IPS-NIHi11 (cell line): ENCODE measurements at places on chromosomes 13 and 19.
A peak's percentile ranks its signal among the peaks of the same experiment; 100 is the strongest.

GRCh38 chr13:113876346-113877148, 12.7 kb upstream of the GAS6 start:
- no peak for DNase-seq

GRCh38 chr13:113546571-113547237, 37.8 kb upstream of the TFDP1 start:
- DNase-seq, result no peak

DNA sequence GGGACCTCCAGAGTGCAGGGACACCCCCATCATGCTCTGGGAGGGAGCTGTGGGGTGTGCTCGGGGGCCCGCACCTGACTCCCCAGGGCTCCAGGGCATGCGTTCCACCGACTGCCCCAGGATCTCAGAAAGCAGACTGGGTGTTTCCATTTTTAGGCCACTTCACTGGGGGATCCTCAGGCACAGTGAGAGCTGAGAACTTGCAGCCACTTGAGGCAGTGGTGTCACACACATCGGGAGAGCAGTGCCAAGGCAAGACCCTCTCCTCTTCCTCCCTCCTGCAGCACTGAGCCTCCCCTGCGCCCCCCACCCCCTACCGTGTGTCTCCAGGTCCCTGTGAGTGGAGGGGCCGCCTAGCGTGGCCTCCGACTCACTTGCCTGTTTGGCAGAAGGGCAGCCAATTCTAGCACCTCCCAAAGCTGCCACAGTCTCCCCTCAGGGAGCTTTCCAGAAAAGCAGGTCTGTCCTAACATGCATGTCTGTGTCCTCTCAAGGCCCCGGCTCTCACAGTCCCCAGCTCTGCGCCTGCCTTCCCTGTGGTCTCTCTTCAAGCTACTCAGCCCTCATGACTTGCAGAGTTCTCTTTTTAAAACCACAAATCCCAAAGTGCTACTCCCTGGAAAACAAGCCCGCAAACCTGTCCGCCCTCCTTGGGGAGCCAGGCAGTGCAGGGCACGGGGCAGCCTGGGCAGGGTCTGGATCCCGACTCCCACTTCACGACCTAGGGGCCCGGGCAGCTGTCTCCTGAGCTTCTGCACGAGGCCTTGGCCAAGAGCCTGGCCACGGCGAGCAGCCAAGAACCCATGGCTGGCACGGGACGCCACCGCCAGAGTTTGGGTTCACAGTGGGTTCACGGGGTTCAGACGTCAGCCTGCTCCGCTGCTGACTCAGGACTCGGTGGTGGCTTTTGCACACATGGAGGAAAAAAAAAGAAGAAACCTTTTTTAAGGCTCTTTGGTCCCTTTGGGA, 94.1 kb downstream of the STK24 start:
- DNase-seq, result no peak

DNA sequence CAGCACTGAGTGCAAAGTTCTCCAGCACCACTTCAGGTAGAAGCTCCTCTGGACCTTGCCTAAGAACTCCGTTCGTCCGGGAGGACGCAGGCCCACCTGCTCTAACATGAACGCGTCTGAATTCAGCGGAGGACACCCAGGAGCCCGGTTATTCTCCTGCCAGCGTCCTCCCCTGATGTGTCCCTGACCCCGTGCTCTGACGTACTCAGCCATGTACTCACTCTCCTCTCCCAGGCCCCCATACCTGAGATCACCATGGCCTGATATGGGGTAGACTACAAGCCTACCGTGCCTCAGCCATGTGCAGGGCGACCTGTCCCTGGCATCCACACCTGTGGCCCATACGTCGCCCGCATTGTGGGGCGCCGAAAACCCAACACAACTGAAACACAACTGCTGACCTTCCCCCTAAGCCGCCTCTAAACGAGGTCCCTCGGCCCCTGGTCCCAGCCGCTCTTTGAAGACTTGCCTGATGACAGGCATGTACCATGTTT, 744 bp upstream of the ZNF584 start:
- DNase-seq, result no peak

GRCh38 chr13:26759907-26760831, at the start of gene GPR12:
Gene GPR12, minus strand, starts transcription at chr13:26760786. Its CDS starts 959 bp downstream, at chr13:26759827.
- DNase-seq, result peak; percentile 46

DNA sequence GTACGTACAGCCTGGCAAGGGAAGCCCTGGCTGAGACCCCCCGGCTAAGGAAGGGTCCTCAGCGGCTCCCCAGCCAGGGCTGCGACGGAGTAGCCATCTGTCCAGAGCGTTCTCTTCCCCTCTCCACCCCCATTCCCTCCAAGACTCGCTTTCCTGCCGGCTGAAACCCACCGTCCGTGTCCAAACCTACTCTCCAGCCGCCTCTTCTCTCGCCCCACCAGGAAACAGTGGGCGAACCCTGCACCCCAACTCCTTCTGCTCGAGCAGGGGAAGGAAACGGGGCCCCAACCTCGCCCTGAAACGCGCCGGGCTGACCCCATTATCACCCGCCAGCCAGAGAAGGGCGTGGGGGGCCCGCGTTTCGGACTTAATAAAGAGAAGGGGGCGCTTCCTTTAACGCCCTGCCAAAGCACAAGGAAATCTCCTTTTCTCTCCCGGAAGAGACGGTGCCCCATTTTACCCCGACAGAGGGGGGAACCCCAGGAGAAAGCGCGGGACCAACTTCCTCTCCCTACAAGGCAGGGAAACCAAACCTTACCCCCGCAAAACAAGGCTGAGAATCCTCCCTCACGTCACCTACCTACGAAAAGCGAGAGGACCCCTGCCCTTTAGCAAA, 2.5 kb downstream of the ZC3H4 start:
- no peak for DNase-seq

DNA sequence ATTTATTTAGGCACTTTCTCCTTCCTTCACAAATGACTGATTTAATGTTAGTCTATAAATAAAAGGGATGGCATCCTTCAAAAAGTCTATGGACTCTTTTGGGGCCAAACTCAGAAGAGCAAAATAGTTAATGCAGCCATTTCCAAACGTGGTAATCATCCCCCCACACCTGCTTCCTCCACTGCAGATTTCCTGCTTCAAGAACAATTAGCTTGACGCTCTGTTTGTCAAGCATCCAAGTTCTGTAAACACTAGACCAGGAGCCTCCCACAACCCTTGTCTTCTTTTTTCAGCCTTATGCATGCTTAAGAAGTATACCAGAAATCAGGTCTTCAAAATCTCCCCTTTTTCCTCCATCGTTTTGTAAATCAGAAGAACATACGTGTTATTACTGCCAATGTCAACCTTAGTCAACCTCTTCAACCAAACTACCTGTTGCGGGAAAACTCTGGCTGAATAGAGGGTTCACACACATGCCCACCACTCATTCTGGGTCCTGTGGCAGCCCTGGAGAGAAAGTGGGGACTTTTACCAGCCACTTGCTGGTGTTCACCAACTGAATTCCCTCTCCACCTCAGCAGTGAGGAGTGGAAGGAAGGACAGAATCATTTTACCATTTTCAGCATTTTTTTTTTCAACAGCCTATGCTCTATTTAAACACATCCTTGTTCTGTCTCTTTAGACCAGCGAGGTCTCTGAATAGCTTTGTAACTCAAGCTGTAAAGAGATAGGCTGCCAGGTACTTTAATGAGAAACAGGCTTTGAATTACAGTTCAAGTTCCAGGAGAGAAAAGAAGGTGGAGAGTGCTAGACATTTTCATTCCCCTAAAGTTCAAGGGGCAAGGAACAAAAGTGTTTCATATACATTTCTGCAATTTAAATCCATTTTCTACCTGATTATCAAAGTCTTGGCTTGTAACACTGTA, 39.1 kb downstream of the EFNB2 start:
- DNase-seq, result no peak

DNA sequence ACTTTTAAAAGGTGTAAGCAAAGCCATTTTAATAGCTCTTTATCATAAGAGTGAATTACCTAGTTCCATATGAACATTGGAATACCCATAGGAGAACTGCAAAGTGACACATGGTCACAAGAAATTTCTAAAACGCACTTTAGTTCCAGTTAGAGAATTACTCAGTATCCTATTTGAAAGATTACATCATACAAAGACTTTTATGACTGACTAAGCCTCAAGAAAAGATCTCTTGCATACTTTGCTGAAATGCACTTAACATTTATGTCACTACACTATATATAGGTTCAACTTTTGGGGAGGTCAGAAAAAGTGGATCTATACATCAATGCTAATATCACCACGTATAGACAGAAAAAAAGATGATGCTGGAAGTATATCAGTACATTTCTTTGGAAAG, 7.1 kb downstream of the PCDH9 start:
- DNase-seq, result no peak

DNA sequence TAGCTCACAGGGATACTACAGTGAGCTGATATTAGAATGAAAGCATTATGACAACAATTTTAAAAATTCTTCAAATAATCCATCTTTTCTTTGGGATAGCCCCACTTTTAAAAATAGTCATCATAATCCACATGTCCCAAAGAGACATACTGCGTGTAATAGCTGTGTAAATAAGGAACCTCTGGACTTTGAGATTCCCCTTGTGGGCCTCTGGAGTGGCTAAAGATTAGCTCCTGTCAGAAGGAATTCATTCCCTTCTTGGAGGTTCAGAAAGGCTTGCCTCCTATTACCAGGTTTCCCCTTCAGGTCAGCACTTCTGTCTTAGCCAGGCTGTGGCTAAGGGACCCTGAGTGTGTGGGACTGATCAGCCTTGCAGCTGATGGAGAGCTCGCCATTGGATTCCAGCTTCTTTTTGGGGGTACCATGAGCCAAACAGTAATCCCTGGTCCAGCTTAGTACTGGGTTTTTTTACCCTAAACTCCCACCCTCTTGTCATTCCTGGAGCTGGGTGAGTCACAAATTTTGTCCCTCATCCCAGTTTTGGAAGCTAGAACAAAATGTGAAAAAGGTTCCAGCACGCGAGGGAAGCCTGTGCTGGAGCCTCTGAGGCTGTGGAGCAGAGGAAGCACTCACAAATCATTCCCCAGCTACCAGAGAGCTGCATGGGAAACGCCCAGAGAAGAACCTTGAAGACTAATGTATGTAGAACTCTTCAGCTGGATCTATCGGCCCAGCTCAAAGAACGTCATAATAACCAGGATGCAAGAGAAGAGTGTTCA, 96.7 kb downstream of the RNASEH2B start:
- no peak for DNase-seq

- DNase-seq, result no peak
These were observed 25.2 kb downstream of the ARL11 start for GRCh38 chr13:49653478-49653877.

DNA sequence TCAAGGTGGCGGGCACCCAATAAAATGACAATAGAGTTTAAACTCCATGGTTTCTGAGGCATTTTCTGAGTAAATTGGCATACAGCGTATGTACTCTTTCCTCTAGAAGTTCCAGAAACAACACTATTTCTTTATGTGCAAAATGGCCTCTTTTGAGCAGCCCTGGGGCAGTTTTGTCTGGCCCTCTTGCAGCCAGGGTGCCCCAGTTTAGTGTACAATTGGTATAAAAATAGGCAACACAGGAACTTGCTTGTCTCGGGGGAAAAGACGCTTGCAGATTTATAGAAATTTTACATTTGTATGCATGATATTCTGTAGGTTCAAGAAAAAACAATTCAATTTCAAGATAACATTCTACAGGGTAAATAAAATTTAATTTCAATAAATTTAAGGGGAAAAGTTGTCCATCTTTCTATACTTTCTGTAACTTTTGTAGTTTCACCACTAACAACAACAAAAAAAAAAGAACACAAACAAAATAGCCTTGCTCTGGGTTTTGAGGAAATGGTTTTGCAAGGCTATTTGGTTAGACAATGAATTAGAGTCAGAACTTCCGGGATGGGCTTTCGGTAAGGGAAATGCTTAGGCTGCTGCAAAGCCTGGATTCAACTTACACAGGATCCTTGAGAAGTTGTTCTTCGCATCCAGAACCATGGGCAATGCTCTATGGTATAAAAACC, 45.3 kb downstream of the LRCH1 start:
- no peak for DNase-seq

- no peak for DNase-seq
These were observed 149.6 kb downstream of the UGGT2 start for GRCh38 chr13:95903569-95903968.

- no peak for DNase-seq
These were observed 109.8 kb upstream of the GPC6 start for GRCh38 chr13:93116809-93117208.

DNA sequence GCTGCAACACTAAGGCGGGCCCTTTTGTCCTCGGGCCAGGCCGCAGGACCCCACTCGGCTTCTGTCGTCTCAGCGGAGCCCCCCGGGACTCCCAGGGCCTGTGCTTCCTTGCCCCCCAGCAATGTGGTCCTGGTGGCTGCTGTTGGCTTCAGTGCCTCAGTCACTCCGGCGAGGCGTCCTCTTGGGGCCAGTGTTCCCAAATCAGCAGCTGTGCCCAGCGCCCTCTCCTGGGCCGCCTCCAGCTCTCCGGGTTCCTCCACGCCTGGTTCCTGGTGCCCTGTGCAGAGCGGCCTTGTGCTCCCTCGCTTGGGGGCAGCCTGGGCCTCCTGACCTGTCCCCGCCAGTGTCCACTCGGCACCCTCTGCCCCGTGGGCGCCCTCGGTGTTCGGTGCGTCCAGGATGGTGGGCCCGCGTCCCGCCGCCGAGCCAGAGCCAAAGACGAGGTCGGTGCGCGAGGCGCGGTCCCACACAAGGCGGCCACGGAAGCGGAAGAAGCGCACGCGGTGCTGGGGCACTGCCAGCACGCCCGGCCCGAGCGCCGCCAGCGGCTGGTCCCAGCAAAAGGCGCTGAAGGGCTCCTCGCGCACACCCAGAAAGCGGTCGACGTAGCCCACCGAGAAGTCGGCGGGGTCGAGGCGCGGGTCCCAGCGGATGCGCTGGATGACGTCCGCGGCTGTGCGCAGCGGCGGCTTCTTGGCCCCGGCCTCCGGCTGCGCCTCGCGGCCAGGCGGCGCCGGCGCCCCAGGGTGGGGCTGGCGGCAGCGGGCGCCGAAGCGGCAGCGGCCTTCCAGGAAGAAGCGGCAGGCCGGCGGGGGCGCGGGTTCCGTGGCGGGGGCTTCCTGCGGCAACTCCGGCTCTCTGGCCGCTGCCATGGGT, 685 bp downstream of the LENG9 start:
- DNase-seq, result peak; percentile 72

DNA sequence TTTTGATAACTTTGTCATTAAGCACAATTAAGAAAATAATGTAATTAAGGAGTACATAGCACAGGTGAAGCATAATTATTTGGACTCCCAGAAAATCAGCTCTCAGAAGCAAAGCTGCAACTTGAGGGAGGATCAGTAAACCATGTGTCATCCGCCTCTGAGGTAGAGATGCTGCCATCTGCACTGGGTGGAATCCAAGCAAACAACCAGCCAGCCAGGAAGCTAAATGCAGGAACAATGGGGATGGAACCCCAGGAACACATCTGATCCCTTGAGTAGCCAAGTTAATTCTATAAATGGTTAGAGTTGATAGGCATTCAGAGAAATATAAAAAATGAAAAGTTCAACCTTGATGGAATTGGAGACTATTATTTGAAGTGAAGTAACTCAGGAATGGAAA, 520.2 kb downstream of the RFC3 start:
- DNase-seq, result no peak

GRCh38 chr19:1873524-1874473, 10.4 kb upstream of the KLF16 start:
- no peak for DNase-seq

GRCh38 chr13:112815871-112816270, 126.0 kb downstream of the ATP11A start:
- no peak for DNase-seq
